Tibial artery (tissue), 4 donors: ENCODE measurements at places on chromosomes 13 and 19.
A peak's percentile ranks its signal among the peaks of the same experiment; 100 is the strongest.

GRCh38 chr19:31562966-31563612 is 213.9 kb upstream of the TSHZ3 start:
- H3K27me3 ChIP-seq = peaks cover 7% of the 10 kb centered on the region
- no peaks in the 10 kb centered on the region for H3K4me1 ChIP-seq
- no peak overlapping the region for H3K27ac ChIP-seq
- no peaks in the 10 kb centered on the region for H3K36me3 ChIP-seq
- H3K4me3 ChIP-seq = no peak overlapping the region
- no peak for DNase-seq

- peaks cover 9% of the 10 kb centered on the region for H3K4me1 ChIP-seq
- H3K27me3 ChIP-seq = peaks cover 2% of the 10 kb centered on the region
- no peak overlapping the region for H3K4me3 ChIP-seq
- H3K27ac ChIP-seq = no peak overlapping the region
- DNase-seq = no peak
These were observed 109.6 kb downstream of the TEX26 start for GRCh38 chr13:31042049-31042448.

- H3K27ac ChIP-seq = no peak overlapping the region
- H3K36me3 ChIP-seq = no peaks in the 10 kb centered on the region
- no peaks in the 10 kb centered on the region for H3K4me1 ChIP-seq
- no peaks in the 10 kb centered on the region for H3K27me3 ChIP-seq
- no peak for DNase-seq
These were observed 43.9 kb downstream of the CELF5 start for GRCh38 chr19:3268326-3268725.

DNA sequence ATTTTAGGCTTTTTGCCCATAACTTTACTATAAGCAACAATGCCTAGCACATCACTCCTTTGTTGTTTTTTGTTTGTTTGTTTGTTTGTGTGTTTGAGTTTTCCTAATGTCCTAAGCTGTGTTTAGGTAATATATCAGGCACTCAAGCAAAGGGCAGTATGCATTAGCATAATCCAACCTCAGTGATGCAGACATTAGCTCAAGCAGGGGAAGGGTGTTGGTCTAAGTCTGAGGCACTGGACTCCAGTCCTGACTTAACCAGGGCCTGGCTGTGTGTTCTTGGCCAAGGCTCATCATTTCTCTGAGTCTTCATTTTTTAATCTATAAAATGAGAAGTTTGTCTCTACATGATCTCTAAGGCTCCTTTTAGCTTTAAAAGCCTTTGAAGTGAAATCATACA is 65.9 kb upstream of the RFC3 start:
- H3K36me3 ChIP-seq = no peaks in the 10 kb centered on the region
- no peak overlapping the region for H3K27ac ChIP-seq
- H3K4me3 ChIP-seq = no peak overlapping the region

- no peaks in the 10 kb centered on the region for H3K27me3 ChIP-seq
- H3K4me1 ChIP-seq = no peaks in the 10 kb centered on the region
- no peak for DNase-seq
- no peaks in the 10 kb centered on the region for H3K36me3 ChIP-seq
- H3K4me3 ChIP-seq = peak overlapping the region; percentile 62
These were observed 24.6 kb upstream of the ZNF846 start for GRCh38 chr19:9793071-9793591.

GRCh38 chr19:7638802-7639465 is 2.0 kb downstream of the STXBP2 start:
- H3K36me3 ChIP-seq = no peaks in the 10 kb centered on the region
- H3K4me1 ChIP-seq = no peaks in the 10 kb centered on the region
- DNase-seq = no peak
- H3K27me3 ChIP-seq = no peaks in the 10 kb centered on the region
- no peak overlapping the region for H3K4me3 ChIP-seq

DNA sequence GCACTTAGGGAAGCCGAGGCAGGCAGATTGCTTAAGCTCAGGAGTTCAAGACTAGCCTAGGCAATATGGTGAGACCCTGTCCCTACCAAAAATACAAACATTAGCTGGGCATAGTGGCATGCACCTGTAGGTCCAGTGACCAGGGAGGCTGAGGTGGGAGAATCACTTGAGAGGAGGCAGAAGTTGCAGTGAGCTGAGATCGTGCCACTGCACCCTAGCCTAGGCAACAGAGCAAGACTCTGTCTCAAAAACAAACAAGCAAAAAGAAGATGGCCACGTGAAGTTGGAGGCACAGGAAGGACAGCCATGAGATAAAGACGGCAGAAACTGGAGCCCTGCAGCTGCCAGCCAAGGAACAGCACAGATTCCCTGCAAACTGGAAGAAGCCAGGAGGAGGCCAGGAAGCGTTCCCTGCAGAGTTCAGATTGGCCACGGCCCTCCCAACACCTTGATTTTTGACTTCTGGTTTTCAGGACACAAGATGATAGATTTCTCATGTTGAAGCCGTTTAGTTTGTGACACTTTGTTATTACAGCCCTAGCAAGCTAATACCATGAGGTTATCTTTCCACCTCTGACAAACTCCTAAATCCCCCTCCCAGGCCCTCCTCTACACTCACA is 786.7 kb downstream of the UQCRFS1 start:
- H3K4me3 ChIP-seq = no peak overlapping the region
- H3K36me3 ChIP-seq = no peaks in the 10 kb centered on the region
- no peaks in the 10 kb centered on the region for H3K27me3 ChIP-seq
- no peak for DNase-seq
- H3K4me1 ChIP-seq = no peaks in the 10 kb centered on the region
- no peak overlapping the region for H3K27ac ChIP-seq

DNA sequence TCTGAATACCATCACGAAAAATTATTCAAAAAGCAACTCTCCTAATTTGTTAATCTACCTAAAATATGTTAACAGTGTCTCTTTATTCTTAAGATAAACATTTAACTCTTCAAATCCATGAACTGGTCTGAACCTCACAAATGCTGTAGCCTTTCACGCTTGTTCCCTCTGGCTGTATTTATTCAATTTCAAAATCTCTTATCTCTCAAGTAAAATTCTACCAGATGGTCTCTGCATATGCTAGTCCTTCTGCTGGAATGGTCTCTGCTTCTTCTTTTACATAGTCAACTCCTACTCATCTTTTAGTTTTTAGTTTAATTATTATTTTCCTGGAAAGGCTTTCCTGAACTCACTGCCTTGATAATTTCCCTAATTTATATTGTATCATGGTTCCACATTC is 232.9 kb upstream of the PCDH20 start:
- no peaks in the 10 kb centered on the region for H3K27me3 ChIP-seq
- no peak for DNase-seq
- no peak overlapping the region for H3K4me3 ChIP-seq
- no peak overlapping the region for H3K27ac ChIP-seq
- no peaks in the 10 kb centered on the region for H3K4me1 ChIP-seq

GRCh38 chr19:2756921-2757881 is 17.4 kb upstream of the SLC39A3 start:
- peaks cover 61% of the 10 kb centered on the region for H3K36me3 ChIP-seq
- H3K27ac ChIP-seq = no peak overlapping the region
- no peaks in the 10 kb centered on the region for H3K4me1 ChIP-seq
- H3K27me3 ChIP-seq = no peaks in the 10 kb centered on the region
- DNase-seq = no peak

GRCh38 chr19:13152974-13153568 is 2.9 kb downstream of the IER2 start:
- peaks cover 31% of the 10 kb centered on the region for H3K4me1 ChIP-seq
- no peaks in the 10 kb centered on the region for H3K36me3 ChIP-seq
- H3K27ac ChIP-seq = peak overlapping the region; percentile 99
- peak overlapping the region; percentile 94 for H3K4me3 ChIP-seq
- DNase-seq = peak; percentile 95
- no peaks in the 10 kb centered on the region for H3K27me3 ChIP-seq

- peaks cover 71% of the 10 kb centered on the region for H3K36me3 ChIP-seq
- no peak overlapping the region for H3K27ac ChIP-seq
- DNase-seq = no peak
- no peak overlapping the region for H3K4me3 ChIP-seq
- H3K4me1 ChIP-seq = no peaks in the 10 kb centered on the region
These were observed 9.0 kb upstream of the MYDGF start for GRCh38 chr19:4678881-4679790.

DNA sequence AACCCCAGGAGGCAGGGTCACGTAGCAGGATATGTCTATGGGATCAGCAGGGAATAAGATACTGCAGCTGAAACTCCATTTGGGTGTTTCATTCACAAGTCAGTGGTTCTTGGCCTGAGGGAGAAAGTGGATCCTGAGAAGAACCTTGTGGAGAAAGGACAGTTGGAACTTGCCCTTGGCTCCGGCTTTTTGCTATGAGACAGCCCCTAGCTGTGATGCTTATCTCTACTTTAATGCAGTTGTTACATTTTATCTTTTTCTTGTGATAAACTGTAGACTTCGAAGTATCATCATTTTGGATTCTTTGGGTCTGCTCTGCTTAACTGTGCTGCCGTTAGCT is 6.0 kb upstream of the SCEL start:
- H3K27me3 ChIP-seq = no peaks in the 10 kb centered on the region
- no peak for DNase-seq
- H3K36me3 ChIP-seq = no peaks in the 10 kb centered on the region
- no peaks in the 10 kb centered on the region for H3K4me1 ChIP-seq

DNA sequence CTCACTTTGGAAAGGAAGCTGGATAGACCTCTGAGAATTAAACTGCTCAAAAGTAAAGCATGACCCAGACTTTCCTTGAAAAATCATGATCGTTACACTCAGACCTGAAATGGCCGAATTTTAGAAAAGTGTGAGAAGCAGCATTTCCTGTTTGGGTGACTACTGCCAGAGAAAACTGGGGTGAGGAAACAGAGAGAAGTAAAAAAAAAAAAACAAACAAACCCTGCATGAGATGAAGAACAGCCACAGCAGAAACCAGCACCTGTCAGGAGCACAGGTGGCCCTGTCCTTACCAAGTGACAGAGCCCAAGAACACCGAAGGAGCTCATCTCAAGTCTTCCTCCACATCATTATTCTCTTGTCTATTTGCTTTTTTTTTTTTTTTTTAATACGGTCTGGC is 12.0 kb upstream of the ADPRHL1 start:
- no peak overlapping the region for H3K27ac ChIP-seq
- H3K4me1 ChIP-seq = peaks cover 4% of the 10 kb centered on the region
- no peak overlapping the region for H3K4me3 ChIP-seq
- no peaks in the 10 kb centered on the region for H3K27me3 ChIP-seq
- H3K36me3 ChIP-seq = peaks cover 36% of the 10 kb centered on the region

- H3K36me3 ChIP-seq = no peaks in the 10 kb centered on the region
- no peaks in the 10 kb centered on the region for H3K27me3 ChIP-seq
- DNase-seq = no peak
- H3K27ac ChIP-seq = peak overlapping the region; percentile 93
- peak overlapping the region; percentile 91 for H3K4me3 ChIP-seq
- peaks cover 15% of the 10 kb centered on the region for H3K4me1 ChIP-seq
These were observed 1.2 kb downstream of the VASP start for GRCh38 chr19:45508417-45508860.

GRCh38 chr13:69450245-69450644 is 657.4 kb upstream of the ATXN8OS start:
- H3K4me1 ChIP-seq = no peaks in the 10 kb centered on the region
- H3K36me3 ChIP-seq = no peaks in the 10 kb centered on the region
- no peak overlapping the region for H3K4me3 ChIP-seq
- no peak for DNase-seq
- H3K27ac ChIP-seq = no peak overlapping the region
- H3K27me3 ChIP-seq = no peaks in the 10 kb centered on the region

DNA sequence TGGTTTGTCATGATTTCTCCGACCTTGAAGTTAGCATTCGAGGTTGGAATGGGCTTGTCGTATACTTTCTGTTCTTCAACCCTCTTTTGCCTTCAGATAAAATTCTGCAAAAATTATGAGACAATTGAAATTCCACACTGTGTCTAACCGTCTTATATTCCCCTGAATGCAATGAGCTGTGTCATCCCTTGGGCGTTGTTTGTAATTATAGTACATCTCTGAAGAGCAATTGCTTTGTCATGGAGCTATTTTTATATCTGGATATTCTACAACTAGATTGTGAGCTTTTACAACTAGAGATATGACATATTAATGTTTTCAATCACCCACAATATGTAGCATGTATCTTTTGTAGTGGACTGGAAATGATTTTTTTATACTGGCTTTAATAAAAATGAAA is 631.8 kb upstream of the SLC10A2 start:
- no peak overlapping the region for H3K27ac ChIP-seq
- H3K36me3 ChIP-seq = no peaks in the 10 kb centered on the region
- no peak for DNase-seq
- no peak overlapping the region for H3K4me3 ChIP-seq
- no peaks in the 10 kb centered on the region for H3K4me1 ChIP-seq

GRCh38 chr13:50893211-50893852 is 16.3 kb upstream of the RNASEH2B start:
- no peak overlapping the region for H3K27ac ChIP-seq
- no peaks in the 10 kb centered on the region for H3K36me3 ChIP-seq
- no peak for DNase-seq
- no peak overlapping the region for H3K4me3 ChIP-seq

- H3K27me3 ChIP-seq = no peaks in the 10 kb centered on the region
- DNase-seq = no peak
- H3K4me1 ChIP-seq = no peaks in the 10 kb centered on the region
These were observed 57.3 kb downstream of the IRS2 start for GRCh38 chr13:109728791-109729731.

GRCh38 chr13:74442751-74443150 is 308.5 kb upstream of the KLF12 start:
- no peak overlapping the region for H3K4me3 ChIP-seq
- H3K4me1 ChIP-seq = no peaks in the 10 kb centered on the region
- H3K27me3 ChIP-seq = no peaks in the 10 kb centered on the region
- H3K36me3 ChIP-seq = no peaks in the 10 kb centered on the region
- H3K27ac ChIP-seq = no peak overlapping the region

GRCh38 chr13:101556676-101557123 is 104.2 kb downstream of the ITGBL1 start:
- no peaks in the 10 kb centered on the region for H3K4me1 ChIP-seq
- peak; percentile 38 for DNase-seq
- no peak overlapping the region for H3K4me3 ChIP-seq
- H3K27me3 ChIP-seq = no peaks in the 10 kb centered on the region

- no peak for DNase-seq
- no peak overlapping the region for H3K27ac ChIP-seq
- no peaks in the 10 kb centered on the region for H3K27me3 ChIP-seq
- no peaks in the 10 kb centered on the region for H3K36me3 ChIP-seq
- H3K4me3 ChIP-seq = no peak overlapping the region
These were observed 111.2 kb downstream of the KLF5 start for GRCh38 chr13:73169971-73170370.

DNA sequence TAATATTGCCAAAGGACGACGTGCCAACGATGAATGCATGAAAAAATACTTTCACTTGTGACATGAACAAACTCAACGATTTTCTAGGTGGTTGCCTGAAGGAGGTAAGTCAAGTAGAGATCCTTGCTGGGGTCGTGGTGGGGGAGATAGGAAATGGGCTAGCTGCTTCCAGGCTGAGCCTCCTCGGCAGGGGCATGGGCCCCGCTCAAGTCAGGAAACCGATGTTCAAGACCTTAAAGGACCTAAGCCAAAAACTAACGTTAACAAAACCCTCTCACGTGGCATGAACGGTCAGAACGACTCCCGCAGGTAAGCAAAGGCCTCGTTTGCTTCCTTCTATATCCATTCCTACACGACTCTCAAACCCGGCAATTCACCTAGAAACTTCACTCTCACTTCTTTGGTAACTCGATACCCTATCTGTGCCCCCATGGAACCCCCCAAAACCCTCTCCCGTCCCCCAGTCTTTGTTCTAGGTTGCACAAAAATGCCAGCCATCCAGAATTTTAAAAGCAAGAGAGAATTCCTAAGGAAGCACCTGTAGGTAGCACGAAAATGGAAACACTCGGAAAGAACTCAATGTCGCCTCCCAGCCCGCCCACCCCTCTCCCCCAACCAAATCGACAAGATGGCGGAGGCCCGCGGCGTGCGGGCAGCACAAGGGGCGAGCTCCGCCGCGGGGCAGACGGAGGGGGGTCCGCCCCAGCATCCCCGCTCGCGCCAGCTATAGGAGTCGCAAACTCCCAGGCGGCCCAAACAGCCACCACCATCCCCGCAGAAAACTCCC is 13.6 kb downstream of the ACP4 start:
- H3K36me3 ChIP-seq = peaks cover 32% of the 10 kb centered on the region
- no peaks in the 10 kb centered on the region for H3K27me3 ChIP-seq
- no peak for DNase-seq
